Spleen (tissue), 13 donors: ENCODE measurements at places on chromosomes 3 and 15. TPM values are rescaled to one million over a fixed set of nuclear protein-coding genes. Genes with fewer than 3 reads are reported as not detected.

DNA sequence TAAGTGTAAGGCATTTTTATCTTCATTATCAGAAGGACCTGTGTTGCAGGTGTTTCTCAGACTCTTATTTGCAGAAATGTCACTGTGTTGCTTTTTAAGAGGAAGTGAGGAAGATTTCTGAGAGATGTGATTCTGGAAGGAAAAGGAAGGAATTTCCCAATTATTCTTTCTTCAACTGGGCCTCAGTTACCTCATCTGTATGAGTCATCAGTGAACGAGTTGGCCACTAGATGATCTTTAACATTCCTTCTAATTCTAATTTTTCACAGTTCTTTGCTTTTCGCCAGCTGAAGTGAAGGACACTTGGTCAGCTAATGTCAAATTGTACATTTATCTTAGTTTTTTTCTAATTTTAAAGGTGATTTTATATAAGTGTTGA lies 28.9 kb downstream of the CLEC3B start:
- H3K36me3 ChIP-seq = no peaks in the 10 kb centered on the region
- no peak overlapping the region for H3K4me3 ChIP-seq
- no peak for DNase-seq
- peaks cover 23% of the 10 kb centered on the region for H3K4me1 ChIP-seq
- H3K27me3 ChIP-seq = no peaks in the 10 kb centered on the region

The RHCG gene
- total RNA-seq = not detected

The SAMMSON gene
- not detected for total RNA-seq

The PLA2G4F gene
- not detected for total RNA-seq
